ENCODE measurements at places on chromosomes 16 and 17.

GRCh38 chr17:64182325-64183012 lies 52.5 kb upstream of the ERN1 start:
- no peak for DNase-seq

DNA sequence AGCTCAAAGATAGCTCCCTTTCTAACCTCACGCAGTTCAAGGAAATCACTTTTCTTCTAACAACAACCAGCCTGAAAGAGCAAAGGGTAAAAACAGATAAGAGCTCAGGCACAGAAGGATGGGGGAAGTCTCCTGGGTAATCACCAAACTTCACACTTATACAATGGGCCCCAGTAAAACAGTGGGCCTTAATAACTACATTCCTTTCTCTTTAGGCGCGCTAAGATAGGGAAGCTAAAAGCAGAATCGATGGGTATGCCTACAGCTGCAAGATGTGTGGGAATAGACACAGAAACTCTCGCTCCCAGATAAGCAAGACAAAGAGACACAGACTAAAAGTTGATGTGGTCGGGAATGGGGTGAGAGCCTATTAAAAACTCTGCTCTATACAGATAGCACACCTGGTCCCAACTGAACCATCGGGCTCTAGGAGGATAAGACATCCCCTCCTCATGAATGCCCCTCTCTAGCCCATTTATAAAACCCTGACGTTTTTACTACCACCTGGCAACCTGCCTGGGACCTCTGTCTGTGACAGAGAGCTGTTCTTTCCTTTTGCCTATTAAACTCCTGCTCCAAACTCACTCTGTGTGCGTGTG lies 826 bp downstream of the LYZL6 start:
- DNase-seq, result no peak

GRCh38 chr17:80261895-80262279 lies 1.2 kb downstream of the RNF213 start:
- no peak for DNase-seq

DNA sequence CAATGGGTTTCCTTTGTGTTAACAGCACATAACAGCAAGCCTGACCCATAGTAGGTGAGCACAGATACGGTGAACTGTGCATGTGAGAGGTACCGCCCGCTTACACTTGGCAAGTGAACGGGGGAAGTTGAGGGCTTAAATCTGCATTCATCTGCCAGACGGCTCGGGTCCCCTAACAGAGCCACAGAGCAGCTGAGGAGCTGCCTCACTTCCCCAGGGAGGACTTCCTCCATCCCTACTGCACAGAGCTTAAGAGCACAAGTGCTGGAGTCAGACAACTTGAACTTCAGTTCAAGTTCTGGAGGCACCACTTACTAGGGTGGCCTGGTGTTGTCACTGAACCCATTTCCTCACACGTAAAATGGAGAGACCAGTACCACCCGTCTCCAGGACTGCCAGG lies 13.4 kb downstream of the RAB5C start:
- DNase-seq, result no peak

GRCh38 chr16:79500286-79500685 lies 100.3 kb downstream of the MAF start:
- no peak for DNase-seq

- no peak for DNase-seq
These were observed 887.7 kb downstream of the CDH11 start for GRCh38 chr16:64234200-64234599.

DNA sequence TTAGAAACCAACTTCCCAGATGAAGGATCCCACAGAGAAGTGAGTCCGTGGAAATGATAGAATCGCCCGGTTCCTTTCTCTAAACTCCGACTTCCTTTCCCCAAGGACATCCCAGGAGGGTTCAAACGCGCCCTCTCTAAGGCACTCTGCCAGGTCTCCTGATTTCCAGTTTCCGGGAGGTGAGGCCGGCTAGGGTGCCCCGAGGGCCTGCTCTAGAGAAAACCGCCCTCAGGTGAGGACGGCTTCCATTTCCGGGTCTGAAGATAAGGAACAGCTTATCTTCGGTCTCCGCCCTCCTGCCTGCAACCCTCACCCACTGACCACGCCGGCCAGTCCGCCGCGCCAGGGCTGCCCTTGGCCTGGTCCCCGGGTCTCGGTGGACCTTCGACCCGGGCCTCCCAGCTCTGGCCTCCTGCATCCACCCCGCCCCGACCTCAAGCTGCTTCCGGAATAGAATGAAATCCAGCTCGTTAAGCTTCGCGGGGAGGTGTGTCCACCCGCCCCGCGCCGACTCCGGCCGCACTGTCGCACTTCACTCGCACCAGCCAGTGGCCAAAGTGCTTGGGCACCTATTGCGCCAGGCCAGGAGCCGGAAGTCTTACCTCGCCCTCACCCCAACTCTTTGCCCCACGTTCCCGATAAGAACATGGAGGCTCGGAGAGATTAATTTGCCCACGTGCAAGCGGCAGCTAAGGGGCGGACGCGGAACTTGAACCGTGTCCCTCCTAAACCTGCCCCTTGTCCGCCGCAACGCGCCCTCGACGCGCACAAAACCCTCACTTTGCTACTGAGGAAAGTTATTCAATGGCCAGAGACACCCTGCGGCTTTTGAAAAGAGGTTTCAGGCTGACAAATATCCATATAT lies 836 bp upstream of the MMP15 start:
- DNase-seq, result peak; percentile 97

- DNase-seq, result no peak
These were observed 9.2 kb downstream of the PER1 start for GRCh38 chr17:8142887-8143580.

Data from Caco-2 (cell line).